Activated T-cell treated with anti-CD3 and anti-CD28 coated beads for 4 hours (primary cell): ENCODE measurements at places on chromosomes 5 and 9.

DNA sequence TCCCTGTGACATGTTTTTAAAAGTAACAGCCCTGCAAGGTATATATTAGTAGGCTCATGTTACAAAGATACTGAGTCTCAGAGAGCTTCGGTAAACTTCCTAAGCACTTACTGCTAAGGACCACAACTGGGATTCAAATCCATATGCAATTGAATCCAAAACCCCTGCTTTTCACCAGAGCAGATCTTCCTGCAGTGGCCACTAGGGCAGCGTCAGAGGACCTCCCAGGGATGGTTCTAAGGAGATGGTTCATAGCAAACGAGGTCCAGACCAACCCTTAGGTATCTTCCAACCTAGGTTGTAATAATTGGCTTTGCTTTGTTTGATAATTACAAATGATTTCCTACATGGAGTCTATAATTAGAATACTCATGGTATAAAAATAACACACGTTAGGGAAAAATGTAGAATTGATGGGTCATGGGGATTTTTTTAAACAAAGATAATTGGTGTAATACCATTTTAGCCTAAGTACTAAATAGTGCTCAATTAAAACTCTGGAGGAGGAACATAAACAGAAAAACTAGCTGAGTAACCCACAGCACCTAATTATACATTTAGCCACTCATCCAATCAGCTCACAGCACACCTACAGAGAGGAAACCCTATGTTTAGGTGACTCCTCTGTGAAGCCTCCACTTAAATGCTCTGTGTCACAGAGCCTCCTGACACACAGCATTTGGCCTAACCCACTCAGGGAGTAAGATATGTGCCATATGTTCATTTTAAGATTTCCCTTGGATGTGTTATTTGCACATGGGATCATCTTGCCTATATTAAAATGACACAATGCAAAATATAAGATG, 10.0 kb upstream of the CAST start:
- DNase-seq: no peak

- DNase-seq: no peak
These were observed 12.0 kb downstream of the PBX3 start for GRCh38 chr9:125758986-125759763.

- DNase-seq: no peak
These were observed 43.2 kb upstream of the FOXE1 start for GRCh38 chr9:97809666-97810344.

DNA sequence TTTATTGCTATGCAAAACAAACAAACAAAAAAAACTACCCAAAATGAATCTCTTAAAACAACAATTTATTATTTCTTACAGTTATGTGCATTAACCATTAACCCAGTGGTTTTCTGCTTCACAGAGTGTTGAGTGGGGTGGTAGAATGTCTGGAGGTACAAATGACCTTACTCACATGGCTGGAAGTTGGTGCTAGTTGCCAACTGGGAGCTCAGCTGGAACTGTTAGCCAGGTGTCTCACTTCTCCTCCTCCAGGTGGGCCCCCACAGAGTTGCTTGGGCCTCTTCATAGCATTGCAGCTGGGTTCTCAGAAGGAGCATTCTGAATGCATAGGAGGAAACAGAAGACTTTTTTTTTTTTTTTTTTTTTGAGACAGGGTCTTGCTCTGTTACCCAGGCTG, 10.5 kb upstream of the B4GALT1 start:
- no peak for DNase-seq

DNA sequence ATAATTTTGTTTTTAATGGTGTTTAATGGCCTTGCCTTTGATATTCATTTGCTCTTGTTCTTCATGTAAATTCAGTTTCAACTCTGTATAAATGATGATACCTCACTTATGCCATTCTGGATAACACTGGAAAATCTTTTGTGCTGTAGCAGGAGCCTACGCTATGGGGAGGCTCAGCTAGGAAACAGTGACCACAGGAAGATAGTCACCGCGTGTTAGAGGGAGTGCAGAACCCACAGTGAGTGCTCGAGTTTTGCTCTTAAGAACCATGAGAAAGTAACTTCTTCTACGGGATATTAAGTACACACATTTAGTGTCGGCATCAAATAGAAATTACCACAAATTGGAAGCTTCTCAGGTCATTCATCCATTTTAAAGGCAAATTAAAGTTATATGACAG, 143.9 kb downstream of the IRX2 start:
- DNase-seq: no peak

DNA sequence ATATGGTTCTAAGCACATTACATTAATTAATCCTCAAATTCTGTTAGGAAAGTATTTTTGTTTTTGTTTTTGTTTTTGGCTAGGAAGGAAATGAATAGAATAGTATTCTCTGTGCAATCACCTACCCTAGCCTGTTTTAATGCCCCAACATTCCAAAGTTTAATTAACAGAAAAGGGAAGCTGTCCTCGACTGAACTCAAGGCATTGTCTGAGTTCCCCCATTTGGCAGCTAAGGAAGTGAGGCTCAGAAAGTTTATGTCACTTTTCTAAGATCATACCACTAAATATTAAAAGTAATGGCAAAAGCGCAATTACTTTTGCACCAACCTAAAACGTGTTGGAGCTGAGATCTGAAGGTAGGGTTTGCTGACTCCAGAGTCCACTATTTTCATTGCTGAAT, 59.8 kb downstream of the FGF1 start:
- DNase-seq: no peak

- DNase-seq: no peak
These were observed 44.9 kb upstream of the CDH18 start for GRCh38 chr5:20032896-20033295.

DNA sequence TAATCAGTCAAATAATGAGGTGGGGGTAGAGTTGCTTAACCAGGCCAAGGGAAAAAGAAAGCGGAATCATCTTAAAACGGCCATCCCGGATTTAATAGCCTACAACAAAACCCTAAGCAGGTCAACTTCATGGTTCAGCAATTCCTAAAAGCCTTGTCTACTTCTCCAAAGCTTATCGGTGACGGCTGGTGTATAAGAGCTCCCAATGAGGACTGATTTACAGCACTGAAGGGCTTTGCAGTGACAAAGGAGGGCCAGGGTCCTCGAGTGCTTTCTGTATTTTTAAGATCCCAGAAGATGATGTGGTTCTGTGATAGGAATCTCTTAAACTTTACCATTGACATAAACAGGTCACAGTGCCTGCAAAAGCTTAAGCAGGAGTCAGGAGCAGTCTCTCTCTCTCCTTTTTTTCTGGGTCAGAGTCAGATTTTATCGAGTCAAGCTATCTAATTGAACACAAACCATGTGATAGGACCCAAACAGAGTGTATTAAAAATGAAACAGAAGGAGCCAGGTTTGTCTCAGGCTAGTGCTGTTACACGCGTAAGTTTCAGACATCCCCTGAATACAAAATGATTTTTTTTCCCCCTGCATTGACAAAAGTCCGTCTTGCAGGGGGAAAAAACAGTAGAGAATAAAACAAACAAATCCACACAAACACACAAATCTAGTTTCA, 663.6 kb upstream of the ZNF608 start:
- no peak for DNase-seq

GRCh38 chr5:80752427-80752826, 97.6 kb upstream of the DHFR start:
- DNase-seq: no peak

GRCh38 chr9:5643005-5643624, 14.2 kb downstream of the RIC1 start:
- no peak for DNase-seq

DNA sequence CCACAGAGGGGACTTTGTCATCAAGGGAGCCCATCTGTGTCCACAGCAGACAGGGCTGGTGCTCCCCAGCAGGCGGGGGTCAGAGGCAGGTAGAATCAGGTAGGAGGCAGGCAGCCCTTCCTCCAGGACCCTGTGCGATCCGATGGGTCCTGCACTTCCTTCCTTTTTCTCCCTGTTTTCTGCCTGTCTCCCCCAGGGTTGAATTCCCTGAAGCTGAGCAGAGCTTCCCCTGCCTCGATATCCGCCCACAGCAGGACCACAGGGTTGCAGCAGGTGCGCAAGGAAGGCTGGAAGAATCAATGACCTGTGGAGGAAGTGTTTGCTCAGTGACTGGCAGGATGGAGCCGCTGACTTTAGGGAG, 69.2 kb downstream of the MRPL36 start:
- no peak for DNase-seq

- no peak for DNase-seq
These were observed 6.4 kb upstream of the EEIG1 start for GRCh38 chr9:127987103-127987614.

DNA sequence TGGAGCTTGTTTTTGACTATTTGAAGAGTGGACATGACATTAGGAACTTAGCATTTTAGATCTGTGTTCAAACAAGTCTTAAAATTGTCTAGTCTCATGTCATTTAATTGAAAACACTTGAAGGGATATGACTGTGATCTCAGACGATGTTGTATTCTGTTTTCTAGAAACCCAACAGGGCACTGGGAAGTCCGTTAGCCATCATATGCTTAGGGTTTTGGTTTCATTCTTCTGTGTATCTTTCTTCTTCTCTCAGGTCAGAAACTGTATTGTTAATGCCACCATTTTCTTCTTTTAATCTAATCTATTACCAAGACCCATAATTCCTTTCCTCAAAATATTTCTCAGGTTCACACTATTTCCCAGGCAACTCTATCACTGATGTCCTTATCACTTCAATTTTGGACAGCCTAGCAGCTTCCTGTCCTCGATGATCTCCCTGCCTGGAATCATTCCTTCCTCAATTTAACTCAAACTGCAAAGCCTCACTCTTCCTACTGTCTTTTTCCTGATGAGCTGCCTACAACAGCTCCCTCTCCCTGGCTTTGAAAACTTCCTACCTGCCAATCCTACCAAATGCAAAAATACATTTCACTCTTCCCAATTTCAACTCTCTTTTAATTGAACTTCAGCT, 77.7 kb downstream of the MEF2C start:
- no peak for DNase-seq

DNA sequence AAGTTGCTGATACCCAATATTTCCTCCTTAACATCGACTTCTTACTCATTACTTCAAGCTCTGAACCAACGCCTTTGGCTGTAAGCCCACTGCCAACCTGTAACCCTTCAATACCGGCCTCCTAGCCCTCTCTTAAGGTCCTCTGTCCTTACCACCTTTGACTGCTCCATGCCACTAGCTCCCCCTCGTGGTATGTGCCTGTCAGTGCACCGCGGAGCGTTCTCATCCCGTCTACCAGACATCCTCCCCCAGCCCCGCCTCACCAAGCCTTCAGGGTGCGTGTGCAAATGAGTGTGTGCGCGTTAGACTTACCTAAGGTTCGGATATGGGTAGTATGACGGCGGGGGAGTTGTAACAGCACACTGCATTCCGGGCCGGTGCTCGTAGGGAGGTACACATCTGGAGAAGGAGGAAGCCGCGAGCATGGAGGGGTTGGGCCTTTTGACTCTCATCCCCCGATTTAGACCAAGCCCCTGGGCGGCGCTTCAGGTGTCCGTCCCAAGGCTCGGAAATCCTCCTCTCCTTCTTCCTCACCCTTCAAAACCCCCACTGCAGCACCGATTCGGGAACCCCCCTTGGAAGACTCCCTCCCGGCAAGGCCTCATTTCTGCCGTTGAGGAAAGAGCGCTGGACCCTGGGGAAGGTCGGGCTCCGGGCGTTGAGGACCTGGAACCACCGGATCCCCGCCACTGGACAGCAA, 2.8 kb upstream of the MYORG start:
- peak; percentile 89 for DNase-seq
